Astrocyte of the spinal cord (primary cell): ENCODE measurements at places on chromosomes 5 and 9.
A peak's percentile ranks its signal among the peaks of the same experiment; 100 is the strongest.

DNA sequence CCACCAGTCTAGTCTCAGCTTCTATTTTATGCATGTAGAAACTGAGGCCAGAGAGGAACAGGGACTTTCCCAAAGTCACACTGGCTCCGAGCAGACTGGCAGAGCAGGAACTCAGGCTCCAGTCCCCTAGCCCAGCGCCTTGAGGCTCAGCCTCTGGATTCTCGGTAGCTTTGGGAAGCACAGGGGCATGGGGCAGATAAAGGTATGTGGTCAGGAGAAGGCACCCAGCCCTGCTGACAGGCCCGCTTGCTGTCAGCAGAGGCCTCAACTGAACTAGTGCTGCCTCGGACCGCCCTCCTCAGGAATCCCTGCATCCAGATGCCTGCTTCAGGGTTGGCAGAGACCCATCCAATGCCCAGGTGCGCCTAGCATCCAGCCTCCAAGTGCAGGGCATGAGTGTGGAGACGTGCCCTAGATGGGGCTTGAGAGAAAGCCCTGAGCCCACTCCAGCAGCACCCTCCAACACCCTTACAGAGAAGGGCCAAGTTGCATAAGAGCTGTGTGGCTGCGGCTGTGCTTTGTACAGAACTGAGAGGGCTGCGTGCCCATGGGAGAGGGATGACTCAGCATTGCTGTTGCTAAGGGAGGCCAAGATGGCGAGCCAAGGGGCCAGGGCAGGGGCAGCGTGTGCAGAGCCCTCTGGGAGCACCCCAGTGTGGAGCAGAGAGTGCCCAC lies 168.6 kb downstream of the MACROH2A1 start:
- DNase-seq, result peak; percentile 77

DNA sequence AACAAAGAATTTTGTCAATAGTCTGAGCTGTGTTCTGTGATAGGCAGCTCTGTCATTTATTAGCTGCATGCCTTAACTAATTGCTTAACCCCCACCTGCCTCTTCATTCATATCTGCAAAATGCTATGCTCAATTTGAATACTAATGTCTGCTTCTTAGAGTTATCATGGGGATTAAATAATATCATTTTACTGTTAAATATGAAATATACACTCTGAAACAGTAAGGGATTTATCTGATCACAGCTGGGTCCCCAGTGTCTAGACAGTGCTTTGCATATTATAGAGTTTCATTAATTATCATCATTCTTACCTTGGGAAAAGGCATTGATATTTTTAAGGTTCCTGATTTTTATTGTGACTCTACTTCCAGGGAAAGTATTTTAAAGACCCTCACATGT lies 12.0 kb downstream of the TEX48 start:
- no peak for DNase-seq

DNA sequence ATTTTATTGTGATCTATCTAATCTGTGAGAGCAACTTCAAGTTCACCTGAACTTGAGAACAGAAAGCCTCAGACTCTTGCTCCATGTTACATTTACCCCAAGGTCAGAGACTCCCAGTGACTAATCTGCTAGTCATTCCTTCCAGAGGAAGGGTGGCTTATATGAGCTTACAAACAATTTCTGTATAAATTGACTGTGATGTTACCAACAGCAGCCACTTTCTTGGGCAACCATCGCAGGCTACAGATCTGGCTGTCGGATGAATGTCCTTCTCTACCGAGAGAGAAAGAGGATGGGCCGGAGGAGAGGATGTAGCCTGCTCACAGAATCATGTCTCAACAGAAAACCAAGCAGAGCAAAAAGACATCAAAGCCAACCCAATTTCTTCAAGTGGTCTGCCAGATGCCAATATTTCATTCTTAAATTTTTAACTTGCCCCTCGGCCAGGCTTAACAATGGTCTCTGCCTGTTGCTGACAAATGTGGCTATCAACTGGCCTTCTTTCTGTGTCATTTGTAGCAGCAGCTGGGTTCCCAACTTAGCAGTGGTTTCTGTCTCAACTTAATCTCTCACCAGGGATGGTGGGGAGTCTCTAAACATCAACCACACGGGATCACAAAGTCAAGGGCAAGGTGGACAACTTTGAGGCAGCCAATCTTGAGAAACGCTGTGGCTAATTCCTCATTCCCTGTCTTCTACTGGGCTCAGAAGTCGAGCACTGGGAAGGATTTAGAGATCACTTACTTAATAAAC lies 81.3 kb downstream of the RAPGEF1 start:
- peak; percentile 89 for DNase-seq

DNA sequence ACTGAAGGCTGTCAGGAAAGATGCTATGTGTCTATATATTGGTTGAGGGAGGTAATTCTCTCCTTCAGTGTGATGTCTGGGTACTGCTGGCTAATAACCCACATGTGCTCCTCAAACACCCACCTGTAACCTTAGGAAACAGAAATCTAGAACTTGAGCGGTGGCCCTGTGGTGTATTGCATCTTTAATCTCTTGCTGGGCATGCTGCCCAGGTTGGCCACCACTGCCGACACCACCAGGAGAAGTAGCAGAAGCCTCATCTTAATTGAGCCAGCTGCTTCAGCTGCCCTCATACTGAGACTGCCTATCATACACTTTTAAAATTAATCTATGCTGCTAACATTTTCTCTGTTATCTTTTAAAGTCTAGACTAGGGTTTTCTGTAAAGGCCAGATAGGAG lies 103.5 kb upstream of the C5orf63 start:
- no peak for DNase-seq

DNA sequence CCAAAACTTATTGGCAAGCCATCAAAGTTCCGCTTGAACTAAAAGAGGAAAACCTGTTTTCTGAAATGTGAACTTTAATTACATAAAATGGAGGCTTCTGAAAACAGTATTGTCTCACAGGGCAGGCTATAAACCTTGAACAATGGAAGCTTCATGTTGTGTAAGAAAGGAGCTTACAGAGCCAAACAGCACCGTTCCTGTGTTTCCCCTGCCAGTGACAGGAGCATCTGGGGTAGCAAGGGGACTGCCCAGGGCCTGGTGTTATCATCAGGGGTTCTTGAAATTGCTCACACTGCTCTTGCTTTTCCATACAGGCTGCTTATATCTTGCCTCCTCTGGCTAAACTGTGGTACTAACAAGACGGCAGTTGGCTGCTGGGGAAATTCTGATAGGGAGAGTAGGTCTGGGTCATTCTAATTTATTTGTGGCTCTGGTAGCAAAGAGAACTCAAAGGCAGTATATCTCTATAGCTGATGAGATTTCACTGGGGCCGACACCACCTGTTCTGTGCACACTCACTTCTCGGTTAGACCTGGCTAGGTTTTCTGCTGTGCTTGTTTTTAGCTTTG lies 40.4 kb downstream of the BASP1 start:
- no peak for DNase-seq

GRCh38 chr5:141529873-141530272 lies 41.0 kb downstream of the PCDHGC5 start:
- DNase-seq, result no peak
